ENCODE measurements at places on chromosomes 3 and 15.

GRCh38 chr3:115761927-115762305, 138.6 kb downstream of the GAP43 start:
- DNase-seq, result no peak

DNA sequence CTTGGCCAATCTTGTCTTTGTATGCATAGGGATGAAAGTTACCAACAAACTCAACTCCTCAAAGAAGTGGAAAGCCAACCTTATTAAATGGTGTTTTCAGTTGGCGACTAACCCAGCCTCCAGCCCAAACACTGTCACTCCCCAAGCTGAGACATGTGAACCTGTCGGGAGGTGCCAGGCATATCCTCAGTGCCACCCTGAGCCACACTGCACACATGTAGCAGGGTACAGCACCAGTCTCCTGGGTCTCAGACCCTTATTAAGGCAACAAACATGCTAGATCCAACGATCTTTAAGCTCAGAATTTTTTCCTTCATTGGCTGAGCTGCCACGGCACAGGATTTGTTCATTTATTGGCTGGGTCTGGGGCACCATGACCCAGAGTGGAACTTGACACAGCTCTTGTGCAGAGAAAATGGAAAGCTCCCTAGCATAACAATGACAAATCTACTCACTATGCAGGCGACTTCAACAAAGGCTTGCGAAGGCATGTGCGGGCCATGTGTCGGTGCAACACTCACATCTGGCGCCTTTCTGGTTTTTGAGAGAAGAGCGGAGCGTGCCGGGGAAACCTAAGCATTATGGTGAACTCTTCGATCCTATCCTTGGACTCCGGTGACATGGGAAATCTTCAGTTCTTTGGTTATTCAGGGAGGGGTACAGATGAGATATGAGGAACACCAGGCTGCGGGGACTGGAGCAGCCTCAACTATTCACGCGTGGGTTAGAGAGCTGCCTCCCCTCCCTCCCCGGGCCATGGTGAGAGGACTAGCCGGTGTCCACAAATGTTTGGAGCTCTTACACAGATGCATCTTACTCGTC, 190.1 kb downstream of the FAM43A start:
- DNase-seq, result no peak

GRCh38 chr3:55270976-55271375, 216.1 kb downstream of the WNT5A start:
- DNase-seq, result peak; percentile 35

DNA sequence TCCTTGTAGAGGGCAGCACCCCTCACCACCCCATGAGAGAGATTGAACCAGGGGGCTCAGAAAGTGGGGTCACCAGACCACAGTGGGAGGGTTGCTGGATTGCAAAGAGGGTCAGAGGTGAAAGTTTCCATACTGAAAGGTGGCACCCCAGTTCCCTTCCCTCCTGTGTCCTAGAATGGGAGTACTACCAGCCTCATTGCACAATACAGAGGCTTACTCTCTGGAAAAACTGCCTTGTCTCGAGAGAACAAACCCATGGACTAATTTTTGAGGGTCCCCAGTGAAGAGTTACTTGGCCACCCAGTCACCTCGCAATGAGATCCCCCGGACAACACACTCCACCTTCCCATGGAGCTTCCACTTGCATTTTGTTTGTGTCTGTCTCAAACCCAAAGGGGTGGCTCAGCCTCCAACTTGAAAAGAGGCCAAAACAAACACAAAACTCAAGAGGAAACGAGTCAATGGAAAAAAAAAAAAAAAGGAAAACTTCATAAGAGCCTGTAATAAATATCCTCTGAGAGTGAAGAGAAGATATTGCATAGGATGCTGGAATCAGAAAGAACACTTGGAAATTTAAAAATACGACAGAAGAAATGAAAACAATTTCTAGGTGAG, 18.6 kb downstream of the MESP2 start:
- DNase-seq, result peak; percentile 65

DNA sequence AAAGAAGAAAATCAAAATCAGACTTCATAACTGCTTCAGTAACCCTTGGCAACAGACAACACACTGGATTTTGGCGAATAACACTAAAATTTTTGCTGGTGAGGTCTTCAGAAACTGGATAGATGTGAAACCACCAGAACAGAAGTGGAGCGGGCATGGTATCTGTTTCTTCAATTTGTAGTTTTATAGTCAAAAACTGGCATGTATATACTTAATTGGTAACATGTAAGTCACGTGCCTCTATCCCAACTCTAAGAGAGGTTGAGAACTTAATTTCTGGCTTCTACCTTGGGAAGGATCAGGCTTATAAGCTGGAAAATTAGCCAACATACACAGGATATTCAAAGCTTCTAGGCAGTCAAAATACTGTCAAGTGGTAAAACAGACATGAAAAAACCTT, 172.6 kb upstream of the CHL1 start:
- no peak for DNase-seq

DNA sequence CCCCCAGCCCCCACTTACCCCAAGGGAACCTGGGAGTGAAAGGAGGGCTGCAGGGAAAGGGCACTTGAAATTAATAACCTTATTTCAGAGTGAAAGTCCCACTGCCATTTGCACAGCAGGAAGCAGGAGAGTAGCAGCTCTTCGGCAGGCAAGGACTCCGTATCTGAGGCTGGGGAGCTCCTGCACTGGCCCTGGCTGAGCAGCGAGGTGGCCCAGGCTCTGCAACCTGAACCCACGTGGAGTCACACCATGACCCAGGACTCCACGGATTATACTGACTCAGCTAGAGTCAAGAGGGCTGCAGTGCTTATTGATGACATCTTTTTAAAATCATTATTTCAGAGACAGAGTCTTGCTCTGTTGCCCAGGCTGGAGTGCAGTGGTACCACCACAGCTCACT, 214.5 kb downstream of the XXYLT1 start:
- DNase-seq, result no peak

- DNase-seq, result peak; percentile 38
Observed at GRCh38 chr15:73344056-73344455, 24.7 kb downstream of the HCN4 start.

- DNase-seq, result no peak
Observed at GRCh38 chr3:49257187-49257586, 19.8 kb downstream of the C3orf62 start.

GRCh38 chr3:115660646-115661337, 37.5 kb downstream of the GAP43 start:
- no peak for DNase-seq

DNA sequence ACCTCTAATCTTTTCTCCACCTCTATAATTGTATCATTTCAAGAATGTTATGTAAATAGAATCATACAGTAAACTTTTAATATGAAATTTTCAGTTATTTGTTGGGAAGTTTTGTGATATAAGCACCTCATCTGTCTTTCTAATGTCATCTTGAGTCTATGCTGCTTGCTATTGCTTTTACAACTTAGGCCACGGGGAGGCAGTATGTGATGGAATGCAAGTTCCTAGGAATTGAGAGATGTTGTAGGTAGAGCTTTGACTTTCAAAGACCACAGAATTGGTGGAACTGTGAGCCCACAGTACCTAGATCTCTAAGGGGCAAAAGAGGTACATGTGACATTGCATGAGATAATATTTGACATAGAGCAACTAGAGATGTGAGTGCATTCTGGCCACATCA, 328.3 kb downstream of the MFSD1 start:
- DNase-seq, result peak; percentile 8

DNA sequence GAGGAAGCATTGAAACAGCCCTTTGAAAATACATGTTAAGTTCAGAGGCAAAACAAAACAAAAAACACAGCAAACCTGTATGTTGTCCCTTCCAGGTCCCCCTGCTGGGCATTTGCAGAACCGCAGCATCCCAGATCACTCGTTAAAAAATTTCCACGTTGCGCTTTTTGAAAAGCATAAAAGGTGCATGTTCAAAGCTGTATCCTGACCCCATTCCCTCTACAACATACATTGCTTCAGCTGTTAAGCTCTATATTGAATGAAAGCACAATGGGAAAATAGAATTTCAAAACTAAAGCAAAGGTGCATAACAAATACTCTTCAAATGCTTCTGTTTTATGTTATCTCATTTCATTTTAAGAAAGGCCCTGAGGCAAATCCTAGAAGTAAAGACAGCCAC, 328.3 kb downstream of the THSD4 start:
- DNase-seq, result peak; percentile 66
